MM.1S (cell line): ENCODE measurements at places on chromosomes 2 and 18.

- peak; percentile 72 for DNase-seq
These were observed 643.3 kb downstream of the SOCS6 start for GRCh38 chr18:70931942-70932814.

GRCh38 chr2:70473101-70473722, 80.4 kb downstream of the TGFA start:
- DNase-seq: no peak

- DNase-seq: no peak
These were observed 139.6 kb upstream of the RAB12 start for GRCh38 chr18:8469544-8470130.

GRCh38 chr2:120520929-120521912, 175.3 kb downstream of the INHBB start:
- no peak for DNase-seq

DNA sequence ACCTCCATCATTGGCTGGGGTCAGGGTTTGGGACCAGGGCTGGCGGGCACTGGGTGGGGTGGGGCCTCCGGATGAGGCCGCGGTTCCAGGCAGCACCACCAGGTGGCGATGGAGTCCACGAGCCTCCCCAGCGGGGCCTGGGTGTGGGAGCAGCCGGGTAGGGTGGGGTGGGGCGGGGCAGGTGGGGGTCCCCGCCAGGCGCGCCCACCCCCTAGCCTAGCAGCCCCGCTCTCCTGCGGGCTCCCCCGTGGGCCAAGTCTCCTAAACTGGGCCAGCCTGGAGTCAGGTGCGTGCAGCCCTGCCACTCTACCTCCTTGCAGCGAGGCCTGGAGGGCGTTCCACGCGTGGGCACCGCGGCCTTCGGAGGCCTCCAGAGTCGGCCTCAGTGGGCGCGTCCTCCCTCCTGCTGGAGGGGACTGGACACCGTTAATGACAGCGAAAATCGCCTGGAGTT, 187.5 kb downstream of the TWIST2 start:
- peak; percentile 39 for DNase-seq

- no peak for DNase-seq
These were observed 30.0 kb upstream of the CFAP36 start for GRCh38 chr2:55489467-55490062.

- no peak for DNase-seq
These were observed 66.2 kb downstream of the SP3 start for GRCh38 chr2:173898996-173899395.

- DNase-seq: no peak
These were observed 42.3 kb downstream of the DARS1 start for GRCh38 chr2:135942936-135943688.

GRCh38 chr2:30960213-30960612, 153.0 kb upstream of the CAPN13 start:
- DNase-seq: no peak

- DNase-seq: no peak
These were observed 5.0 kb upstream of the PKDCC start for GRCh38 chr2:42042631-42043355.

DNA sequence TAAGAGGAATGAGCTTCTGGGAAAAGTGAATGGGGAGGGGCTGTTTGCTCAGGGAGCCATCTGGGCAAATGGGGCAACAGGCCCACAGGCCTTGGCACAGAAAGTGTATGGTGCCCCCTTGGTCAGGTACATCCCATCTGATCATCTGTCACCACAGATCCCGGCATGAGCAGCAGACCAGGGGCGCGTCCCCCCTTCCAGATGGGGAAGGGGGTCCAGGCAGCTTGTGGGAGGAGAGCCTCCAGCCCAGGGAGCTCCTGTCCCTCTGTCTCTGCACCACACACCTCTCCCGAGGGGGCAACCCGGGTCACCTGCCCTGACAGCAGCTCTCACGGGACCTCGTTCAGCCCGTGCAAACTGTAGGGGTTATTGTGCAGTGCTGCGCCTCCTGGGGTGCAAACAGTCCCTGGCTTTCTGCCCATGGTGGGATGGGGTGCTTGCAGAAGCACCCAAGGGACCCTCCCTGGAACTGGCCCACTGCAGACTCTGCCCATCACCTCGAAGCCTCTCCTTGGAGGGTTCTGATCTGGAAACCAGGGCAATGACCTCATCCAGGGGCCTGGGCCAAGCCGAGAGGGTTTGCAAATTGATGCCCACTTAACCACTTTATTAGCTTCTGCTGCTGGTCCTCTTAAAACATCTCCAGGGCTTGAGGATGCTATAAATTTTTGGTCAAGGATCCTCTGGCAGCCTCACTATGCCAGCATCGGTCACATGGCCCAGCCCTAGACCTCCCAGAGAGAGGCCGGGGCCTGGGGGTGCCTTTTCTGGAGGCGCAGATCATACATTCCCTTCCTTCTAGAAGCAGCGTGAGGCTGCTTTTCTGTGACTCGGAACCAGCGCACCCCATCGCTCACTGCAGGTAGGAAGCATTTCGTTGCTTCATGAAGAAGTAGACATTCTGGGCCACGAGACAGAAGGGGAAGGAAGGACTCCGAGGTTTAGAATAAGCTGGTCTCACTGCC, 7.6 kb upstream of the BOK start:
- no peak for DNase-seq

- no peak for DNase-seq
These were observed 43.0 kb upstream of the CHMP1B start for GRCh38 chr18:11808001-11808855.

- DNase-seq: no peak
These were observed 271.5 kb downstream of the AGAP1 start for GRCh38 chr2:235765181-235765820.

DNA sequence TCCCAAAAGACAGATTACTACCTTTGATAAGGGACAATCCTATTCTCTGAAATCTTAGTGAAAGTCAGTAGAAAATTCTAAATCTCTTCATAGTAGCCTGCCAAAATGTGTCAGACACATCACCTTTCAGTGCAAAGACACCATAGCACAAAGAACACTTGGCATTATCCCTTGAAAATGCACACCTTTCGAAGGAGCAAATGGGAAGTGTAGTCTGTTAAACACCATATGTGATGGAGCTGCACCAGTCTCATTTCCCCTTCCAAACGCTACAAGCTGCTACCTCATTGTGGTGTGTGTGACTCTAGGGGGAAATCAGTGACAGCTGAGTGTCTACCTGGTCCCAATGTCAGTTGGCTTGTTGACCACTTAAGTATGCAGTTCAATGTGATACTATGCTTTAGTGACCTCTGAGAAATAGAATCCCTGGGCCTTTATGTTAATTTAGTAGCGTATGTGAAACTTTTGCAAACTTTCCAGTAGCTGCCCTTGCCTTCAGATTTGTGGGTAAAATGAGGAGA, 551.7 kb downstream of the ARHGAP15 start:
- DNase-seq: no peak
